ENCODE measurements at places on chromosomes 12 and 14. TPM values are rescaled to one million over a fixed set of nuclear protein-coding genes. Genes with fewer than 3 reads are reported as not detected.

- no peak for DNase-seq
These were observed 351.0 kb downstream of the NAV3 start for GRCh38 chr12:78181544-78182162.

DNA sequence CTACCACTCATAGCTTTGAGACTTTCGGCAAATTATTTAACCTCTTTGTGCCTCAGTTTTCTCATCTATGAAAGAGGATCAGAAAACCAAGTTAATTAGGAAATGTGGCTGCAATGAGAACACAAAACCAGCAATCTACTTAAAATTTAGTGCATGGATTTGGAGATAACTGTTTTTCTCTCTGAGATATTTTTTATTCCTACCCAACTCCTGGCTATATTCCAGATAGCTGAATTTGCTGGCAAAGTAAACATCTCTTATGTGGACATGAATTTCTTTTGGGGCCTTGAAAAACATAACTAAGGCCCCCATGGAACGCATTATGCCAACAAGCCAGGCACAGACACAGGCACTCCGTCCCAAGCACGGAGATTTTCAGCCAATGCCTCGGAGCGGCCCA lies 53.4 kb upstream of the FOXN3 start:
- DNase-seq: no peak

Gene PRR4
- total RNA-seq: 0.51 TPM

DNA sequence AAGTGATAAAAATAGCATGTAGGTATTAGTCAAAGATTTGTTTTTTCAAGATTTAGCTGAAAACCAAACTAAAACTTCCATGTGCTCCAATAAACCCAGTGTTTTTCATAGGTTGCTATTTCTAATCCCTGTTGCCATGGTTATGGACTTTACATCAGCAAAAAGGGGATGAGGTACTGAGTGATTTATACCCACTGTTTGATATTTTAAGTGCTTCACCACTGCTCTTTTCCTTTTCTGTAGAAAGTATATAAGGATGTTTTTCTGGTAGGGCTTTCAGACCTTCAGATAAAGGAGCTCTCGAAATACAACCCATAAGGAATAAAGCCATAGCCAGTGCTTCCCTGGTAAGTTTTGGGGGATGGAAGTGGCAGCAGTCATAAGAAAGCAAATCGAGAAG lies at the start of gene OTOGL:
TSS of gene OTOGL (plus strand) at position 279 of the 400 bp plus-strand sequence. CDS start 109,895 bp downstream, outside the sequence.
- peak; percentile 79 for DNase-seq

Gene SUDS3
- total RNA-seq: 25.0 TPM

GRCh38 chr12:37548266-37548805 lies 768.2 kb upstream of the ALG10B start:
- no peak for DNase-seq

Gene LMNTD1
- total RNA-seq: under 0.01 TPM

DNA sequence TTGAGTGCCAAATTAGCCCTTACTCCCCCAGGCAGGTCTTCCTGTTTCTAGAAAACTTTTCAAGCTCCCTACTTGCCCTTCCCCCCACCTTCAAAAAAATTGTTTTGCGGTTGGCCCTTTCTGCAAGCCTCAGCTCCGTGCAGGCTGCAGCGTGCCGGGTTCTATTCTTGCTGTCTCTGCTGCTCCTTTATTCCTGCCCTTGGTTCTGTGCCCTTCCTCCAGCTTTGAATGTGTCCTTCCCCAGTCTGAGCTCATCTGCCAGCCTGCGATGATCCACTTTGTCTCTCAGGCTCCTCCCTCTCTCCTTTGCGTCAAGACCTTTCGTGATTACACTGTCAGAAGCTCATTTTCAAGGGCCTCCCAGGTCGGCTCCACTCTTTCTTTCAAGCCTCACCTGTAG lies 98.6 kb downstream of the IRF2BPL start:
- DNase-seq: no peak

DNA sequence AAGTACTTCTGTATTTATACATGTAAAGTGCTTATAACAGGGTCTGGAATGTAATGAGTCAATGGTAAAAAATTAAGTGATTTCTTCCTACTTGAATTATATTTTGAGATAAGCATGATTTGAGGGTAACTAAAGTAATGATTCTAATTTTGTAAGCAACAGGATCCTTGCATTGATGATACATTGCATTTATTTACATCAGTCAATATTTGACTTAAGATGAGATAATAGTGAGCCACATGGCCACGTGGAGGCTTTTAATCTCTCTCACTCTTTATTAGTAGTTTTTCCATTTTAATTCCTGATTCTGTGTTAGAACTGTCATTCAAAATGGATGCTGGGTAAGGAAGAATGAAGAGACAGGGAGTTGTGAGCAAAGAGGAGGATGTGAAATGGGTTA lies 298.1 kb upstream of the PRICKLE1 start:
- no peak for DNase-seq

Gene ARHGAP9
- not detected for total RNA-seq

DNA sequence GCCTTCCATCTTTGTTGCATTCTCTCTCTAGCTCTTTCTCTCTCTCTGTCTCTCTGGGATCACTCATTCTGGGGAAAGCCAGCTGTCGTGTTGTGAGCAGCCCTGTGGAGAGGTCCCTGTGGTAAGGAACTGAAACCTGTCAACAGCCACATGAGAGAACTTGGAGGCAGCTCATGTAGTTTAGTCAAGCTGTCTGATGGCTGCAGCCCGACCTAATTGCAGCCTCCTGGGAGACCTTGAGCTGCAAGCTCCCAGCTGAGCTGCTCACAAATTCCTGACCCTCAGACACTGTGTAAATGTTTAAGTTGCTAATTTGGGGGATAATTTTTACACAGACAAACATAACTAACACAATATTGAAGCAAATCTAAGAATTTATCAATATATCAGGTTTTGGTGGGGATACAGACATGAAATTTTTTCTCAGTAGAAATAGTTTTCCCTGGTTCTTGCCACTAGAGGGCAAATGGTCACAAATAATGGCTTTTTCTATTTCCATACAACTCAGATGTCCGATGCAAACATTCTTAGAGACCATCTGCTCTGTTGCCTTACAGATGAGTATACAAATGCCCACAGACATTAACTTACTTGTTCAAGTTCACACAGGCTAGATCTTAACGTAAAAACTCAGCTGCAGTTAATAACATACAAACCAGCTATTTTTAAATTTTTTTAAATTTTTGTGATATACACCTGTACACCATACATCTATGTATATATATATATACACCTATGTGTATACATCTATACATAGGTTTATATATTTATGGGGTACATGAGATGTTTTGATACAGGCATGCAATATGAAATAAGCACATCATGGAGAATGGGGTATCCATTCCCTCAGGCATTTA lies 15.5 kb upstream of the KRR1 start:
- peak; percentile 48 for DNase-seq

- DNase-seq: no peak
These were observed 255.8 kb upstream of the FOXN3 start for GRCh38 chr14:89672636-89673511.

DNA sequence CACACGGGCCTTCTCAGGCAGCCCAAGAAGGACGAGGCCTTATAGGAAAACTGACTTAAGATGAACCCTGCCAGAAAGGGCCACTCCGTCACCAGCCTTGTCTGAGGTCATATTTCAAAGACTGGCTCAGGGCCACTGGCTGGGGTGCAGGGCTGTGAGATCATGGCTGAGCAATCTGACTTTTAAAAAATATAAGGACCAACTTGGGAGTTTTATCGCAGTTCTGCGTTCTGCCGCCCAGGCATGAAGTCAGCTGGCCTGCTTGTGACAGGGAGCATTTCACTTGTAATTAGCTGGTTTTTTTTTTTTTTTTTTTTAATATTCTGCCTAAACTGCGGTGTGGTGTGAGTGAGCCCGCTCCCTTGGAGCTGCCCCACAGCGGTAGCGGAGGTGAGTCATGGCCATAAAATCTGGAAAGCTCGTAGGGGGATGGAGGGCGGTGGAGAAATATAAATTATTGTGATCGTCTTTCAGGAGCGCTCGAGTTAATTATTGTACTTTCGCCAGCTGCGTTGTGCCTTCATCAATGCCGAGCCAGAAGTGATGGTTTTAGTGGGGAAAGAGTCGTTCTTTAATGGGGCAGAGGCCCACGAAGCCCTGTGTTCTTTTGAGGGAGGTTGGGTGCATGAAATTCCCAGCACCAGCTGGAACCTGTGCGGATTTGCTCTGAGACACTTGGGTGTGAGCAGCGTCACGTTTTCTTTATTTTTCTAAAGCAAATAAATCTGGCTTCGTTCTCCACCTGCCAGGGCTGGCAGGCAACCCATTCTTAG lies 231.9 kb downstream of the C12orf75 start:
- DNase-seq: peak; percentile 55

GRCh38 chr12:27818401-27818918 lies 38.4 kb upstream of the MANSC4 start:
- peak; percentile 18 for DNase-seq

- no peak for DNase-seq
These were observed 20.3 kb downstream of the TMEM253 start for GRCh38 chr14:21121122-21121521.

GRCh38 chr12:4286228-4286627 lies 12.7 kb downstream of the CCND2 start:
- no peak for DNase-seq

GRCh38 chr12:6489449-6489848 lies 3.6 kb downstream of the MRPL51 start:
- no peak for DNase-seq

Gene PRKAB1
- total RNA-seq: 21.6 TPM

- DNase-seq: no peak
These were observed 160.4 kb downstream of the CACNA1C start for GRCh38 chr12:2212971-2213869.

Gene CIROP
- total RNA-seq: not detected

DNA sequence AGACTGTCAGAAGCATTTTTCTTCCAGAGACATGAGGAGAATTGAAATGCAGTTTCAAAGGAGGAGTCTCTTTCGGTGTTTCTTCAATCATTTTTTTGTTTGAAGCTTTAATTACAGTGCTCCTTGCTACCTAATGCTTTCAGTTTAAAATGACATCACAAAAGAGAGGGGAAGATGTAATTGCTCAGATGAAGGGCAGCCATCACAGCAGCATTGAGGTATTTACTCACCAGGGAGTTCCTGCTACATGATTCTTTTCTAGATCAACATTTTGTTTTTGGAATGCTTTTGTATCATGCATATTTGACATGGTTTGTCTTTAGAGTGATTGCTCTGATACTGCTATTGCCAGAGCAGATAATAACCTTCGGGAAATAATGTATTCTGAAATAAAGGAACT lies 28.6 kb downstream of the FLRT2 start:
- DNase-seq: no peak

Gene RNASE7
- total RNA-seq: not detected

DNA sequence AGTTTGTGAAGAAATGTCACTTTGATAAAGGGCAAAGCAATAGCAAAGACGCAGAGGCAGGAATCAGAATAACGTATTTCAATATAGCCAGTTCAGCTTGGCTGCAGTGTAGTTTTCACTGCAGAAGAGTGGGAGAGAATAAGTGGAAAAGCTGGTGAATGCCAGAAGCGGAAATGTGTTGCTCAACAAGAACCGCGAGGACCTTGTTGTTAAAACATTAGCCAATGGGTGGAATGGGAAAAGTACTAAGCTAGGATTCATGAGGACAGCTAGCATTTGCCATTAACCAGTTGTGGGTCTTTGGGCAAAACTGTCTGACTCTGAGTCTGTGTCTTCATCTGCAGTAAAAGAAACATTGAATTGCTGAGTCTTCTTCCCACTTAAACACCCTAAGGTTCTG lies 292.9 kb upstream of the GRIP1 start:
- DNase-seq: no peak

- DNase-seq: no peak
These were observed 251.9 kb downstream of the TMEM132D start for GRCh38 chr12:129651951-129652350.

DNA sequence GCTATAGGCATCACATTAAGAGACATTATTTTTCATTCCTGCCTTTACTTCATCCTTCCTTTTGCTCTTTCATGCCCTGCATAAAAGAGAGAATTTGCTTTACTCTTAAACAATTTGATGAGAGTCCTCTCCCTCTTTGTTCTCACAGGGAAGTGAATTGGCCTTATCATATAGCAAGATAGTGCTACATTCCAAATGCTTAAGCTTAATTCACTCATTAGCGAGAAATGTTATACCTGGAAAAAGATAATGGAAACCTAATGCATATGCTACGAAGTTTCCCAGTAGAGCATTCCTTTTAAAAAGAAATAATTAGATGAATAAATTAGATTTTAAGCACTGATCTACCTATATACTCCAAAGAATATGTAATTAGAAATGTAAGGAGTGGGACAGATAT lies 798.8 kb downstream of the C12orf50 start:
- no peak for DNase-seq

Gene UBR7
- 49.9 TPM for total RNA-seq

GRCh38 chr12:111389635-111390034 lies 16.1 kb upstream of the SH2B3 start:
- DNase-seq: no peak

Gene SLC25A21
- total RNA-seq: 0.38 TPM

Gene HOXC6
- total RNA-seq: not detected

DNA sequence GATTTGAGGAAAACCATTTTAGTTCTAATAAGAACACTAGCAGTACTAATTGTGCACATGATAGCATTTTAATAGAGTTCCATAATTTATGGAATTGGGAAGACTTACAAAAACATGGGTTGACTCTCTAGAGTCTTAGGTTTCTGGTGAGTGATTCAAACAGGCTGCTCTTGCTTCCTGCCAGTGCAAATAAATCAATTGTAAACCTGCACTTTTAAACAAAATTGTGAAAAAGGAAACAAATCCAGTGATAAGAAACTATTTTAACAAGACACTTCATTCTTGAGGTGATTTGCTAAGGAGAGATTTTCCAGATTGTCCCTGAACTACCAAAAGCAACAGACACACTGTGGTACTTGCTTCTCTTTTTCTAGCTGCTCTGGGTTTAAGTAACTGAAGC lies 112.2 kb downstream of the CACNA1C start:
- no peak for DNase-seq

DNA sequence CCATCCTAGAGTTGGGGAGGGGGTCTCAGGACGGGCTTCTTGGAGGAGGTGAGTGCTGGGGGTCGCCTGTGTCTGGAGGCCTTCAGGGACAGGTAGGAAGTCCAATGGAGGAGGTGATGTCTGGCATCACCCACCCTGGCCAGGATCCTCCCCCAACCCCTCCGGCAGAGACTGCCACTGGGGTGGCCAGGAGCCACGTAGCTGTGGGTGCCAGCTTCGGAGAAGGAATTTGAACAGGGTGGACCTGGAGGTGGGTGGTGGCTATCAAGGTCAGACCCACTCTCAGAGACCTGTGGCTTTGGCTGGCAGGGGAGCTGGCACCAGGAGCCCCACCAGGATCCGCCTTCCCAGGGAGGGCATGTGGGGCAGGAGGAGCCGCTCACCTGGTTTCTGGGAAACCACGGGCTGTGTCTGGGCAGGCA lies 9.1 kb downstream of the CEP170B start:
- no peak for DNase-seq

Data from dermis microvascular lymphatic vessel endothelial cell (primary cell).